ENCODE measurements at places on chromosomes 11 and 22.

- DNase-seq = no peak
These were observed 171.5 kb upstream of the SYT13 start for GRCh38 chr11:45457649-45458048.

GRCh38 chr11:18523084-18523483 lies 3.7 kb downstream of the TSG101 start:
- DNase-seq = no peak

DNA sequence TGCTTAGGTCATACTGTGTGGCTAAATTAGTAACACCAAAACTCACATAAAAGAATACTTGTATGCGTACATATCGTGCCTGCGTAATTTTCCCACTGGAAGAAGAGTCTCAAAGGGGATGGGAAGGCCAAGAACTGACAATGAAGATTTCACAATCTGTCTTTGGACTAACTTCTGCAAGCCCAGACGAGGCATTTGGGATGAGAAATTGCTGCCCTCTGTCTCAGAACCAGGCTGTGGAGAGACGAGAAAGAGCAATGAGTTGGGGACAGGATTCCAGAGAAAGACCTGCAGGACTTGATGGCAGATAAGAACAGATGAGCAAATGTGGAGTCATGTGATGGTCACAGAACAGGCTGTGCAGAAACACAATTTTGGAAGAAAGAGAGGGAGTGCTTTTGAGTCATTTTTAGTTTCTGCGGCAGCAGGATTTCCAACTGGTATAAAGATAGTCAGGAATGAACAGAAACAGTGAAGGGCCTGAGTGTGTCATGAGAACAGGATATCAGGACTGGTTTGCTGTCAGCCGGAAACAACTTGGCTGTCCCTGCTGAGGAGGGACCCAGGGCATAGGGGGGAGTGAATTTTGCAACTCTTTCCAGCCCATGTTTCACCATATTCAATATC lies 82.7 kb upstream of the CTSC start:
- DNase-seq = no peak

GRCh38 chr11:75066061-75066460 lies 30.6 kb downstream of the OR2AT4 start:
- DNase-seq = no peak

- DNase-seq = peak; percentile 14
These were observed at the start of gene PRRG4 for GRCh38 chr11:32829680-32830412. TSS of gene PRRG4 (plus strand) at chr11:32829927. CDS start at chr11:32830530, 603 bp downstream.

GRCh38 chr22:25403811-25404471 lies 160.5 kb upstream of the GRK3 start:
- no peak for DNase-seq

- no peak for DNase-seq
These were observed 7.3 kb upstream of the MYEOV start for GRCh38 chr11:69286374-69287371.

GRCh38 chr22:17862646-17863181 lies 88.4 kb upstream of the BID start:
- DNase-seq = no peak

- peak; percentile 56 for DNase-seq
These were observed 5.8 kb downstream of the TSPAN4 start for GRCh38 chr11:848380-848931.

GRCh38 chr11:87832211-87832610 lies 343.0 kb downstream of the RAB38 start:
- DNase-seq = no peak

- DNase-seq = no peak
These were observed 3.9 kb upstream of the NEFH start for GRCh38 chr22:29476116-29476515.

GRCh38 chr11:83681031-83681781 lies 395.0 kb upstream of the CCDC90B start:
- no peak for DNase-seq

DNA sequence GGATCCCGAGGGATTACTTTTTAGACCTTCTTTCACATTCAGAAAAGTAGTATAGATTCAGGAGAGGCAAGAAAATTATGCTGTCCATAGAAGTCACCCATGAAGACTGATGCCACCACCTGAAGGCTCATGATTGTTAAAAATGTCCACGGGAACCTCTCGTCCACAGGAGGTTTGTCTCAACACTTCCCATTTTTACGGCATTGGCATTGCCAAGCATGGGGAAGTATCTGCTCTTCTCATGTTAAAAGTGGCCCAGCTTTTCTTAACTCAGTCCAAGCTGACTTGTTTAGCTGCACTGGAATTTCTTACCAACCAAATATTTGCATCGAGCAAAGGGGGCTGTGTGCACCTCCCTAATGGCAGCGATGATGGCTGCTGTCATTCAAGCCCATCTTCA lies 9.6 kb downstream of the CDPF1 start:
- DNase-seq = no peak

DNA sequence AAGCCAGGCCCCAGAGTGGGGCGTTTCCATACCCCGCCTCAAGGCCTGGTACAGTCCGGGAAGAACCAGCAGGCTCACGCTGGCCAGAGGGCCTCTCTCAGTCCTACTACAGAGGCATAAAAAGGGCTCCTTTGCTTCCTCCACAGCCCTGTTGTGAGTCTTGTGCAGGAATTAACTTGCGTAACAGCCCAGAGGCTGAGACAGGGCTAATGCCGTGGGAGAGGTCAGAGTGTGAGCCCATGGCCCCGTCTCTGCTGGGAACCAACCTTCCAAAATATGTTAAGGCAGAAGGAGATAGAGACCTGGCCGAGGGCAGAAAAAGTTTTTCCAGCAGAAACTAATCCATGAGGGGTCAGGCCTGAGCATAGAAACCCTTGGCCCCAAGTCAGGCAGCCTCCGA lies 19.9 kb upstream of the TMEM184B start:
- DNase-seq = no peak

- DNase-seq = no peak
These were observed 8.5 kb downstream of the VSIG10L2 start for GRCh38 chr11:125954123-125954944.

GRCh38 chr22:32979606-32980005 lies 78.6 kb downstream of the SYN3 start:
- no peak for DNase-seq

- DNase-seq = no peak
These were observed 98.4 kb downstream of the CCDC83 start for GRCh38 chr11:85953491-85954143.

DNA sequence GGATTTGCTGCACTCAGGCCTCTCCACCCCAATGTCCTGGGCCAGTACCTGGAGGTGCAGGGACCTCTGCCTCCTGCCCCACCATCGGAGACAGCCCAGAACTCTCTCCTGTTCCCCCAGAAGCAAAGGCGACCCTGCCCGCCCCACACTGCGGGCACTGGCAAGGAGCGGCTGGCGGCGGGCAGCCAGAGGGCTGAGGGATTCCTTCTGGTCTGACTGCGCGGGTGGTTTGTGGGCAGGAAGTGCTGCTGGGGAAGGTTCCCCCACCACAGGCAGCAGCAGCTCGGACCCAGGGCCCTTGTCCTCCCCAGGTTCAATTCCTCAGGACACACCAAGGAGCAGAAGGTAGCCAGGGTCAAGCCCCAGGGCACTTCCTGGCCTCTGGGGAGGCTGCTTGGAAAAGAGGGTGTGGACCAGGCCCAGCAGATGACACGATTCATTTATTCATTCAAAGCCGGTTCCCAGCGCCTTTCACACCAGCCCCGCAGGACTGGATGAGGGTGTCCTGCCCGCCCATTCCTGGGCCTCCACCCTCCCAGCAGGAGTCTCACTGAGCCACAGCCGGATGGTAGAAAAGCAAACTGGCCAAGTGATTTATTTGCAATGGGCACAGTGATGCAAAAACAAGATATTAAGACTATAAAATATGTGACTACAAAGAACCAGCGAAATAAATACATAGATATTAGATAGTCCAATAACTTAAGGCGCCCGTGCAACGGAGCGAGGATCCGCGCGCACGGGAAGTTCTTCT lies 1.2 kb downstream of the PHLDA2 start:
- no peak for DNase-seq

DNA sequence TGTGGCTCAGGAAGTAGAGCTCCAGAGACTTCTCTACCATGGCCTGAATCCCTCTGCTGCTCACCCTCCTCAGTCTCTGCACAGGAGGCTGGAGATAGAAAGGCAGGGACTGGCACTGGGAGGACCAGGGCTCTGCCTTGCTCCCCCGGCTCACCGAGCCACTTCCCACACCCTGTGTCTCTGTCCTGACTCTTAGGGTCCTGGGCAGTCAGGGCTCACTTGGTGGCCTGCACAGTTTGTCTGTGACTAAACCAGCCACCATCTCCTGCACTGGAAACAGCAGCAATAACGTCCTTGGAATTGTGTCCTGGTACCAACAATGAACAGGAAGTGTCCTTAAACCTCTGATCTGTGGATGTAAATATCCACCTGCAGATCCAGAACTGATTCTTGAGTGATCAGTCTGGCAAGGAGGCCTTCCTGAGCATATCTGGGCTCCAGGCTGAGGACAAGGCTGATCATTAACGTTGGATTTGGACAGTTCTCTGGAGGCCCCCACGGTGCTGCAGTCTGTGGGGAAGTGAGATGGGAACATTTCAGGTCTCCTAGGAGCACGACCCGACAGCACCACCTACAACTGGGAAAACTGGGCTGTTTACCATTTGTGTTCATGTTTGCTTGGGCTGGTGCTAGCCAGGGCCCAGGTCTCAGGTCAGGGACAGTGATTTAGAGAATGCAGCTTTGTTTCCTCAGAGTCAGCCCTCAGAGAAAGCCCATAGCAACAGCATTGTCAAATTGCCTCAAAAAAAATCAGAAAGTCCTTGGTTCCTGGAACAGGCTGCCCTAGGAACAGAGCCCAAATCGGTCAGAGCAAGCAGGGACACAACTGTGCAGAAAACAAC lies 82.5 kb downstream of the ZNF280B start:
- DNase-seq = no peak

DNA sequence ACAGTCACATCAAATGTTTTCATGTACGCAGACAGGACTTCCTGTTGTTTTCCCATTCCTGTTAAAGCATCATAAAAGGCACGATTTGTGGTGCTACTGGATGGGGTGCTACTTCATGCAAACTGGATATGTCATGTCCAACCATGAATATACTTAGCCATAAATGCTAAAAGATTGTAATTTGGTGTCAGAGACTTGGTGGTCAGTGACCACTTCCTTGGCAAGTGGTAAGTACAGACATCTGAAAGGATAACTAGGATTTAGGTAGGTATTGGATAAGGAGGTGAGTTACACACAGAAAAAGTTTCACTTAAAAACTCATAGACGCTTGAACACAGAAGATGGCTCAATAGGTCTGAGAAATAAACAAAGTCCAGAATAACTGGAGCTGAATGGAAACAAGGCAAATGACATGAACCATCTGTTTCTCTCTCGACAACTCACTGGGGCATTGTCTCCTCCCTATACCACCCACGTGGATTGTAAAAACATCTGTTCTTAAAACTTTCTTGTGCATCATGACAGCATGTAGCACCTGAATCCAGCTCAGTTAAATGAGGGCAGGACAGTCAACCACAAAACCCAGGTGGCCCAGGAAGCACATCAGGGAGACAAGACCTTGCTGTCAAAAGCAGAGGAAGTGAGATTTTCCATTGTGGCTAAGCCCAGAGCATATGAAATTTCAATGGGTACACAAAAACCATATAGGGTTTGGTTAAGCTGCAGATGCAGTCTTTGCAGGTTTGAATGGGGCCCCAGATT lies 22.1 kb upstream of the IGLL5 start:
- DNase-seq = no peak

GRCh38 chr11:101478587-101479369 lies 105.0 kb downstream of the TRPC6 start:
- DNase-seq = no peak

- no peak for DNase-seq
These were observed 10.6 kb downstream of the FLI1 start for GRCh38 chr11:128704517-128704916.

DNA sequence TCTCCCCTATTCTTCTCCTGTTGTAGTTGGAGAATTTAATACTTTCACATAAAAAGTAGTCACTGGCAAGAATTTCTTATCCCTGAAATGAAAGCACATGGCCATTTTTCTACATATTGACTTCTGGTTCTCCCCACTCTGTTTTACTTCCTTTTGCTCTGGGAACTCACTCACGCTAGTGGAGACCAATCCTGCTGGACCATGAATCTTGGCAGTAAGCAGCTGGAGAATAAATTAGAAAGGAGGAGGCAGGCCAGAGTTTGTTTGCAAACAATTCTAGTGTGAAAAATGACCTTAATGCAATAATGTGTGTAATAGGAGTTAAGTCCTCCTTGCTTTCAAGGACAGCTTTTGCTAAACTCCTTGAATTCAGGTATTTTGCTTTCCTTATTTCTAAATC lies 412.3 kb upstream of the CHORDC1 start:
- no peak for DNase-seq

DNA sequence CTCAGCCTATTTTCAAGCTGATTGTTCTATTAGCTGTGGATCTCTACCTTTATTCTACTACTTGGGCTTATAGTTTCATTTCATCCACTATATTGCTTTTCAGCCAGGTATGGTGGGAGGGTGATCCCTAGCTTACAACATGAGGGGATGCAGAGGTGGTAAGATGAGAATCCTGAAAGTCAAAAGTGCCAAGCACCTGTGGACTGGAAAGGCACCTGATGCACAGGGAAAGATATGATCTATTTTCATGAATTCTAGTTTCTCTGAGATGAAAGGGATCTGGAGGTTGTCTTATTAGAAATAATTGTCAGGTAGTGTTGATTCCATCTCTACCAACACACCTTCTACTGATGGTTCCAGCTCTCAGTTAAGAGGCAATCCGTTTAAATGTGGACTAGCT lies 21.6 kb upstream of the IL18BP start:
- no peak for DNase-seq

DNA sequence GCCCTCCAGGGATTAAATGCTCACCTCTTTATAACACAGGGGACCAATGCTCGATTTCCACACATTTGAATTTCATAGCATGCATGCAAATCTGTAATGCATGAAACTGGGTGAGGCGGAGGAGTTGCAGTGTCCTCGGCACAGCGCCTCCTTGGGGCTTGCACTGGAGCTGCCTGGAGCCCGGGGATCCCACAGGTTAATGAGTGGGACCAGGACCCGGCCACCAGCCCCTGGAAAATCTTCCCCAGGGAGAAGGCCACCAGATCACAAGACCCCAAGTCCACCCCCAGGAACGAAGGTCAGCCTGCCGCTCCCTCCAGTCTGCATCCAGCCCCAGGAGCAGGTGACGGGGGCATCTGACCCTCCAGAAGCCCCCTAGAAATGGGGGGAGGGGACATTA lies 119.1 kb downstream of the MN1 start:
- no peak for DNase-seq

GRCh38 chr22:29787371-29787980 lies 20.3 kb downstream of the UQCR10 start:
- DNase-seq = no peak

- DNase-seq = no peak
These were observed 829.7 kb upstream of the FAT3 start for GRCh38 chr11:91394727-91395414.

DNA sequence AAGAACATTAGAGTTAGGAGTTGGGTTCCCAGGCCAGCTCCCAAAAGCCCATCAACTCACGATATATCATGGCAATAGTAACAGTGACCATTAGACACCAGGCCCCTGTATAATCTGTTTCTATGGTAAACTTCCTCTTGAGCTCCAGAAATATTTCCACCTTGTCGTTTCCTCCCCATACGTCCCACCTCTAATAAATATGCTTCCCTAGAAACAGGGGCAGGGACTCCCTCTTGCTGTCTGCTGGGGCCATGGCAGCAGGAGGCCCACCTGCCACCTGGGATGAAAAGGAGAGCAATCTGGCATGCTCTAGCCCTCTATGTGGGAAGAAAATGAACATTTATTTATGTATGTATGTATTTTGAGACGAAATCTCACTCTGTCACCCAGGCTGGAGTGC lies 32.2 kb upstream of the AMOTL1 start:
- no peak for DNase-seq
